Retina (tissue), 1 donor: ENCODE measurements at places on chromosomes 12 and 14.
A peak's percentile ranks its signal among the peaks of the same experiment; 100 is the strongest.

DNA sequence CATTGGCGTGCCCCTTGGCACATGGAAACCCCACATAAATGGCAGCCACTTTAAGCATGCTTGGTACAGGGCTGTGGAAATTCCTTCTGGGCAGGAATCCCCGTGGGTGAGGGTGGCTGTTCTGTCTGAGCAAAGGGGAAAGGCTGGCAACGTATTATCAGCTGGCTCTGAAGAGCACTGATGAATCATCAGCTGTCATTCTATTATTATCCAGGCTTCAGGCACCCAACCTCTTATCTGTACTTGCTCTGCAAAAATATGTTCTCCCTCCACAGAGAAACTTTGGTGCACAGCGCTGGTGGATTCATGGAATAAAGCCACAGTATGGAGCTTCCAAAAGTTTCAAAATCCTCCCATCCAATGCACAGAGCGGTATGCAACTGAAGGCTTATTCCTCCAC, 167.1 kb downstream of the TBX5 start:
- no peak for DNase-seq

DNA sequence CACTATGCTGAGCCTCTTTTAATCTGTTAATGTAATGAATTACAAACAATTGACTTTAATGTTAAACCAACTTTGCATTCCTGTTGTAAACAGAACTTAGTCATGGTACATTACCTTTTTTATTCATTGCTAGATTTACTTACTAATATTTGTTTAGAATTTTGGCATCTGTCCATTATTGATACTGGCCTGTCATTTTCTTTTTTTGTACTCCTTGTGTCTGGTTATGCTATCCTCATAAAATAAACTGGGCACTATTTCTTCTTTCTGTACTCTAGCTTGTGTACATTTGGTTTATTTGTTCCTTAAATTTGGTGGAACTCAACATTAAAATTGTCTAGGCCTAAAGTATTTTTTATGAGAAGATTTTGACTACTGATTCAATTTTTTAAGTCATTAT, 32.1 kb downstream of the SPATA7 start:
- DNase-seq, result no peak

- no peak for DNase-seq
Measured at GRCh38 chr14:61838661-61839245, 76.5 kb downstream of the SNAPC1 start.

- DNase-seq, result no peak
Measured at GRCh38 chr12:94769047-94769420, 118.7 kb upstream of the TMCC3 start.

DNA sequence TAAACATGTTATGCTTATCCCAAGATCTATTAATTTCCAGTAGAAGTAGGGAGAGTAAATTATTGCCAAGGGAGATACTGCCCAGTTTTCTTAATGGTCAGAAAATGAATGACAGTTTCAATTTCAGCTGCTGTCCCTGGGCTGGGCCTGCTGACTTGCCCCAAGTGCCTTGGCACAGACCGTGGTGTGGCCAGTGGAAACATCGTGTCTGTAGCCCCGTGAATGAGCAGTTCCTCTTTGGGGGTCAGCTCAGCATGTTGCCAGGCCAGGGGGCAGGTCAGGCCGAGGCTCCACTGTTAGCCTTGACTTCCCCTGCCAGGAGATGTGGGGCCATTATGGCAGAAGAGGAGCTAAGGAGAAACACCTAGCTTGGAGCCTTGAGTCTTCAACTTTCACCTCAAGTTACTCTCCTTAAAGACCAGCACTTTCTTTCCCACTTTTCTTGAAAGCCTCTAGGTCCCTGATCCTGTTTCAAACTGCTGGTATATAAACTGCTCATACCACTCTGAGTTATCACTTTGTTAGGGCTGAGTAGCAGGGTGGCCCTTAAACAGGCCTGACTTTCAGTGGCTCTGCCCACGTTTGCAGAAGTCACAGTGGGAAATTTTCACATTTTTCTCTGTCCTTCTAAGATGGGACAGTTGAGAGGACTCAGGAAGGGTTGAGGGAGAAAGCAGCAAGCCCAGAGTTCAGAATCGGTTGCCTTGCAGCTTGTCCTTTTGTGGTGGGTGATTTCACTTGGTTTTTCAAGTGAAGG, 73.2 kb downstream of the SUSD6 start:
- DNase-seq, result no peak

- no peak for DNase-seq
Measured at GRCh38 chr14:80491131-80491530, 279.8 kb upstream of the DIO2 start.

DNA sequence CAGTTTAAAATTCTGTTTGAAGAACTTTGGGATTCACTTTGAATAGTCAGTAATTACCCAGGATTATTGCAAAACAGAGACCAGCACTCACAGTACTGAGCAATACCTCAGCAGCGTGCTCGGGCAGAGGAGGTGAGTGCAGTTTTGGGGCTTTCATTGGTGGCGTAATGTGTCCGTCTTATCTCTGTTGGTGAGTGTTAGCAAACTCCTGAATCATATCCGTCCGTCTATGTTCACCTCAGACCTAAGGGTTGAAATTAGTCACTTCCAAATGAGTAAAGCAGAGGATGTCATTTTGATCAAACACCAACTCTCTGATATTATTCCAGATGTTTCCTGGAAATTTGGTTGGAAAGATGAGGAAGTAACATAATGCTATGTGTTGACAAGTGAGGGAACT, 82.8 kb downstream of the BORCS5 start:
- no peak for DNase-seq

GRCh38 chr12:38162013-38162412, 154.6 kb upstream of the ALG10B start:
- DNase-seq, result no peak

DNA sequence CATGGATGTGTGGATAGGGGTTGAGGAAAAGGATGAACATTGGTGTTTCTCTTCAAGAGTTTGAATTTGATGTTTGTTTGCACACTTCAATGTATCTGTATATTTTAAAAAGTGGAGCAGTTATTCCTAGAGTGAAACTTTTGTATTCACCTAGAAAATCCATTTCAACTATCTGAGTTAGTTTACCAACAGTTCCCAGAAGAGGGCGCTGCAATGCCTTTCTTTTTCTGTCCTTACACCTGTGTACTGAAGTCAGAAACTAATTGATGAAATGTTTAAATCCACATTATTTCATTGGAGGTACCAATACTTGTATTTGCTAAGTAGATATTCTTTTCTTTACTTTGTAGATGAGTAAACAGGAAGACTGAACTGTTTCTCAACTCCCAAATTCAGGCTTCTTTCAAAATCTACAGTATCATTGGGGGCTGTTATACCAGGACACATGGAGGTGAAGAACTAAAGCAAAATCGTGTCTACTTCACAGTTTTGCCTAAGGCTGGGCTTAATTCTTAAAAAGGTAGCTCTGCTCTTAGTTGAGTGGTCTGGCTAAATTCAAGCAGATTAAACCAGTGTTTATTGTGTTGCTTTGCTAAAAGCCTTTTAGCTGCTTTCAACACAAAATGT, 26.6 kb upstream of the KLRB1 start:
- DNase-seq, result no peak

- no peak for DNase-seq
Measured at GRCh38 chr12:52052468-52053186, 1.4 kb downstream of the NR4A1 start.

- DNase-seq, result no peak
Measured at GRCh38 chr14:96250485-96250884, 5.5 kb upstream of the BDKRB1 start.

DNA sequence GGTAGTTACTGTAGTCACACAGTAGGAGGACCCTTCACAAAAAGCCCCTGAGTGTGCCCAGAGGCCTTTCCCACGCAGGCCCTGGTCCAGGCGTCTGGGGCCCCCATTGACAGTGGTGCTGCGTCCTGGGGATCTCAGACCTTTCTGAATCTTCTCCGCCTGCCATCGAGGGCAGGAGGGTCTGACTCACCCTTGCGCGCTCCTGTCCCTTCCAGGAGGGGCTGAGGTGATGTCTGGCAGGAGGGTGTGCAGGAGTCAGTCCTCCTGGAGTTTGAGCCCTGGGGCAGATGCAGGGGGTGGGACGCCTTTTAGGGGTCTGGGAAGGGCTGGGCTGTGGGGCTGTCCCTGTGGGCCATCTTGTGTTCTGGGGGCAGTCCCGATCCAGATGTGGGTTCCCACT, 386.8 kb downstream of the TMEM121 start:
- DNase-seq, result no peak

DNA sequence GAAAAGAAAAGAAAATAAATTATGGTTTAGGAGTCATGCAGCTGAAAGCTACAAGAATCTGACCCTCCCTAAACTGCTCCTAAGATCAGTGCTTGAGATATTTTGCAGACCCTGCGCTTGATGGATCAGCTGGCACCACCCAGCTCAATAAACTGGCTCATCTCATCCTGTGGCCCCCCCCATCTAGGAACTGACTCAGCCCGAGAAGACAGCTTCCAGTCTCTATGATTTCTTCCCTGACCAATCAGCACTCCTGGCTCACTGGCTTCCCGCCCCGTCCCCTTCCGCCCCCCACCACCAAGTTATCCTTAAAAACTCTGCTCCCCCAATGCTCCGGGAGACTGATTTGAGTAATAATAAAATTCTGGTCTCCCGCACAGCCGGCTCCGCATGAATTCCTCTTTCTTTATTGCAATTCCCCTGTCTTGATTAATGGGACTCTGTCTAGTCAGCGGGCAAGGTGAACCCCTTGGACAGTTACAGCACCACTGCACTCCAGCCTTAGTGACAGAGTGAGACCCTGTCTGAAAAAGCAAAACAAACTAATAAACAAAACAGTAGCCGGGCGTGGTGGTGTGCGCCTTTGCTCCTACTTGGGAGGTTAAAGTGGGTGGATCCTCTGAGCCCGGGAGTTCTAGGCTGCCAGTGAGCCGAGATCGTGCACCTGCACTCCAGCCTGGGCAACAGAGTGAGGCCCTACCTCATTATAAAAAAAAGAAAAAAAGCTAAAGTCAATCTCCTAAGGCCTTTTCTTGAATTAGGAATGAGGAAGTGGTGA, 24.5 kb upstream of the SPTLC2 start:
- DNase-seq, result no peak

GRCh38 chr14:99870617-99871016, 77.4 kb downstream of the EML1 start:
- no peak for DNase-seq

DNA sequence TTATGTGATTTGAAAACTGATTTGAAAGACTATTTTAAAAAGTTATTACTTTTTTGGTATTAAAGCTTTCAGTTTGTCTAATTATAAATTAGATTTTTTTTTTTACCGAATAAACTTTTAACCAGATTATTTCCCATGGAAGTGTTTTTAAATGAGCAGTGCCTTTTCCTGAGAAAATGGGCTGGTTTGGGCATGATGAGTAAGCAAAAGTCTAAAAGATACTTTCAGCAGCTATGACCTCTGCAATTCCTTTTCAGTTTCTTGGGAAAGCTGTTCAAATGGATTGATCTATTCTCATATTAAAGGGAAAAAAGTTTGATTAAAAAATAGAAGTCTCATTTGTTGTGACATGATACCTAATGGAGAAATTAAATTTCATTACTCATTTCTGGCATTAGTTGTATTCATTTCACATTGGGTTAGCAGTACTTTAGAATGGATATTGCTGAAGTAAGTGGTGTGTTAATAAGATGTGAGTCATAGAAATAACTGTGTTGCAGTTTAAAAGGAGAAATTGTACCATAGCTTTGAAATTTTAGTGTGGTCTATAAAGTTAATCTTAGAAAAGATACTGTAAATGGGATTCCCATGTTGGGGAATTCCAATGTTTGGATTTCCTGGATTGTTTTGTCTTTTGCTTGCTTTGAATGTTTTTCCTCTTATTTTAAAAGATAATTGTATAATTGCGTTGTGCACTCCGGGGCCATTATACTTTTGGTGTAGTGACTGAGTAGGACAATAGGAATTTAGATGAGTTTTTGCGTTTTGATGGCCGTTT, 21.0 kb downstream of the KTN1 start:
- no peak for DNase-seq

- no peak for DNase-seq
Measured at GRCh38 chr14:53529519-53529918, 376.4 kb upstream of the DDHD1 start.

GRCh38 chr12:113889891-113890581, 76.1 kb downstream of the RBM19 start:
- peak; percentile 57 for DNase-seq

DNA sequence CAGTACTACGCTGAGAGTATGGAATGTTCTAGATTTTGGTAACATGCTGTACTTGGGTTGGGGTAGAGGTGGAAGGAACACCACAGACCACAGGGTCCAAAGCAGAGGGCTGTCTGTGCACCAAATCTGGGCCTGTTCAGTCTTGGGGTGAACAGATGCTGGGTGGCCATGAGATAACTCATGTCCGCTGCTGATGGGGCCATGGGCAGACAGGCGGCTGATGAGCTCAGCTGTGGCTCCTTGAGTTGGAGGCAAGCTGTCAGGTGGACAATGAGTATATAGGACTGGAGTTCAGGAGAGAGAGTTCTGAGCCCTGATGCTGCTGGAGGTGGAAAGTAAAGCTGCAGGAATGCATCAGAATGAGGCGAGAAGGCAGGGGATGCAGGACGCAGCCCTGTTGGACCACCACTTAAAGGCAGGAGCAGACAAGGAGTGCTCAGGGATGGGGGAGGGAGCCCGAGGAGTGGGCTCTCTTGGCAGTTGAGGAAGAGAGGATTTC, 6.2 kb downstream of the SMIM41 start:
- DNase-seq, result no peak

DNA sequence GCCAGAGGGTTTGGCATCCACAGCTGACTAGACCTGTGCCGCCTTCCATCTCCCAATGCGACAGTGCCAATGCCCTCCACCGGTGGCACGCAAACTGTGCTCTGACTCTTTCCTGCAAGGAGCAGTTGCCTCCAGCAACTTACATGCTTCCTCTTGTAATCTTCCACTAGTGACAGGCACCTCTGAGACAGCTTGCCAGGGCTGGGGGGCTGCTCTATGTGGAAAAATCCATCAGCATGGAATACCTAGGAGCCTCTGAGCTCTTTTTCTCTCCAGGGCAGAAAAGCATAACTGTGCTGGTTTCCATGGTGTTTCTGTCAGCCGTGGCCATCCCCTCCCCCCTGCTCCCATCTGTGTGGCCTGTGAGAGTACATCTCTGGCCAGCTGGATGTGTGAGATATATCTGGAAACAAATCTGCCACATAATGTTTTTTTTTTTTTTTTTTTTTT, 110.6 kb downstream of the MYRFL start:
- peak; percentile 36 for DNase-seq

DNA sequence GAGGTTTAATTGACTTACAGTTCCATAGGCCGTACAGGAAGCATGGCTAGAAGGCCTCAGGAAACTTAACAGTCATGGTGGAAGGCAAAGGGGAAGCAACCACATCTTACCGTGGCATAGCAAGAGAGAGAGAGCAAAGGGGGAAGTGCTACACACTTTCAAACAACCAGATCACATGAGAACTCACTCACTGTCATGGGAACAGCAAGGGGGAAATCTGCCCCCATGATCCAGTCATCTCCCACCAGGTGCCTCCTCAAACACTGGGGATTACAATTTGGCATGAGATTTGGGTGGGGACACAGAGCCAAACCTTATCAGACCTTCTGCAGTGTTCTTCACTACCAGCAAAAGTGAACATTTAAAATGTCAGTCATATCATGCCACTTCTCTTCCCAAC, 58.9 kb downstream of the USP15 start:
- DNase-seq, result no peak

- DNase-seq, result peak; percentile 54
Measured at GRCh38 chr12:101939856-101940265, 62.5 kb downstream of the DRAM1 start.
